ENCODE measurements at places on chromosomes 11 and 22.

GRCh38 chr11:107898270-107898669 is 30.0 kb upstream of the RAB39A start:
- peak; percentile 17 for DNase-seq

GRCh38 chr11:18065572-18065971 is 19.5 kb upstream of the TPH1 start:
- DNase-seq, result no peak

DNA sequence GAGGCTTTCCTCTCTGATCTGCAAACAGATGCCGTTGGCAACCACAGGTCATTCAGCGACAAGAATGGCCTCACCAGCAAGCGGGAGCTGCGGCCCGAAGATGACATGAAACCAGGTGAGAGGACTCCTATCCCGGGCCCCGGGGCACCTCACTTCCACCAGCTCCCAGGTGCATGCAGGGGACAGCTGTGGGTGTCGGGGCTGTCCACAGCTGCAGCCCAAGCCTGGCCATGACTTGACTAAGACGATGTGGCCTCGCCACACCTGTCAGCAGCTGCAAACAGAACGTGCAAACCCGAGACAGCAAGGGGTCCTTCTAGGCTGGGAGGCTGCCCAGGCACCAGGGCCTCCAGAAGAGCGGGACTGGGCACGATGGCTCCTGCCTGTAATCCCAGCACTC is 3.6 kb downstream of the GAL start:
- DNase-seq, result no peak

DNA sequence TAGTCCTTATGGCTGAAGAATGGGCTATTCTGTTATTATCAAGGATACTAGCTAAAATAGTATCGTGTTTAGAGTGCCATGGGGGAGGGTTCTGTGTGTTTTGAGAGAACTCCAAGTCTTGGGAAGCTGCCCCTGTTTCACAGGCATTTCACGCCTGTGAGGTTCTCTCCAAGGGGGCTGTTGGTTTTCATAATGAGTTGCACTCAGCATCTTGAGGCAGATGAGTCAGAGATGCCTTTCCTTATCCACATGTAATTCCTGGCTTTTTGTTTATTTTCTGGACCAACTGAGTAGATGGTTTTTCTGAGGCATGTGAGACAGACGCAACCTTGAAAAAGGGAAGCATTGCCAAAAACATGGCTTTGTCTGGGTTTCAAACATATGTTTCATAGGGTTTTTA is 203.7 kb downstream of the ARHGAP42 start:
- no peak for DNase-seq

GRCh38 chr22:48039326-48039725 is 1276.9 kb downstream of the TBC1D22A start:
- DNase-seq, result no peak

- no peak for DNase-seq
Measured at GRCh38 chr11:10918698-10919097, 60.8 kb upstream of the ZBED5 start.

DNA sequence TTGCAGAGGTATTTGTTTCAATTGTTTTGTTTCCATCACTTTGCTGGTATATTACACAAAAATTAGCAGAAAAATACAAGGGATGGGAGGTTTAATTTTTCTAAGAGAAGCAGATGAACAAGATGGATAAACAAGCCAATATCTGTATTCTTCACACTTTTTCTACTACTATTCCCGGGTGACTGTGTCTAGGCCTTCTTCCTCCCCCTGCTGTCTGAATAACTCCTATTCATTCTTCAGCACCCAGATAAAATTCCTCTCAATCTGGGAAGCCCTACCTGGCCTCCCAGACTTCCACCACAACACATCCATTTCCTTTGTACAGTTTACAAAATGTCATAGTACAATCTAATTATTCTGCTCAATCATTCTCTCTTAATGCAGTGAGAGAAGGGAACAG is 666.6 kb upstream of the TENM4 start:
- no peak for DNase-seq

GRCh38 chr22:29988719-29989118 is 91.5 kb upstream of the HORMAD2 start:
- DNase-seq, result no peak

- DNase-seq, result no peak
Measured at GRCh38 chr22:27111796-27112672, 454.6 kb downstream of the MIAT start.

DNA sequence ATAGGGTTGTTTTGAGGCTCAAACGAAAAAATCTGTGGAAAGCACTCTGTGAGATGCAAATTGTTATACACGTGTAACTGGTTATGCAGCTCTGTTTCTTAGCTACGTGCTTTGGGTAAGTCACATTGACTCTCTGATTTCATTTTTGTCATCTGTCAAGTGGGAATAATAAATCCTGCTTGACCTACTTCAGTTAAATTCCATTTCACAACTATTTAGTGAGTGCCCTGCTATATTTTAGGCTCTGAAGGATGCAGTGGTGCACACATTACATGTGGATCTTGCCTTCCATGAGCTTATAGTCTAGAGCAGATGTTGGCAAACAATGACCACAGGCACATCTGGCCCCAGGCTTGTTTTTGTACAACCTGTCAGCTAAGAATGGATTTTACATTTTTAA is 133.6 kb upstream of the PLET1 start:
- no peak for DNase-seq

- DNase-seq, result no peak
Measured at GRCh38 chr11:11662578-11662977, 40.8 kb upstream of the GALNT18 start.
